DMS79 treated with DMSO at 0.1 percent for 48 hours (cell line): ENCODE measurements at places on chromosomes 2 and 18.

DNA sequence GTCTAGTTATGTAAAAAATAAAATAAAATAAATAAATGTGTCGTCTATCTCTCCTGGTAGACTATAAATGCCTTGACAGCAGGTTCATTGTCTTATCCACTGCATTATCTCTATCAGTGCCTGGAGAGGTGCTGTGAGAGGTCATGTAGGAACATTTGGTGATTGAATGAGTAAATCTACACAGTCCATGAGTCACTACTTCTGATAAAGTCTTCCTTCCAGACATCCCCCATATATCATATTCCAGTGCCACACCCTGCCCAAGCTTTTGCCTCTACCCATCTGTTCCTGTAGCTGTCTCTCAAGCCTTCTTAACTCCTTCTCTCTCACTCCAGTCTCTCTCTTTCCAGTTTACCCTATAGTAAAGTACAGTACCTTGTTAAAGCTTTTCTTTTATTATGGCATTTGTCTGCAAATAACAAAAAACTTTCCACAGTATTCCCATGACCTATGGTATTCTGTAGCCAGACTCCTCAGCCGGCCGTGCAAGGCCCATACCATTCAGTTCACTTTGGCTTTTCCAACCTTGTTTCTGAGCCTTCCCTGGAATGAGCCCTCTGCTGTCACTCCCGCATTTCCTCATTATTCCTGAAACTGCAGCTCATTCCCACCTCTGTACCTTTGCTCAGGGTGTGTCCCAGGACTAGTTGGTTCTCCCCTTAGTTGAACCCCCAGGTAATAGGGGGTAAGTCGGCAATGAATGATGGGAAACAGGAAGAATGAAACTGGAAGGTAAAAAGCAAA is 37.5 kb downstream of the ANXA4 start:
- no peak for DNase-seq

DNA sequence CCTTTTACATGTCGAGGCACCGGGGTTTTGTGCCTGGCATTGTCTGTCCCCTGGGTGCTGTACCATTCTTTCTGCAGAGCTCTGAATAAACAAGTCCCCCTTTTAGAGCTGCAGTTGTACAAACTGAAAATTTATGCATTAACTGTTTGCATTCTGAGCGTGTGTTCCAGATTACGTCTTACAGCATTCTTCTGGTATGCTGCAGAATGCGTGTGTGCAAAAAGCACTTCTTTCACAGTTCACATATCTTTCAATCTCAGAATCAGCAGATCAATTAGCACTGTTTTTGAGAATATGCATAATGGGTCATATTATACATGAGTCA is 27.5 kb downstream of the MEIS1 start:
- DNase-seq = no peak

GRCh38 chr18:79567481-79568147 is 112.0 kb upstream of the CTDP1 start:
- no peak for DNase-seq

- peak; percentile 50 for DNase-seq
Observed at GRCh38 chr2:178241844-178242551, 47.7 kb downstream of the OSBPL6 start.

DNA sequence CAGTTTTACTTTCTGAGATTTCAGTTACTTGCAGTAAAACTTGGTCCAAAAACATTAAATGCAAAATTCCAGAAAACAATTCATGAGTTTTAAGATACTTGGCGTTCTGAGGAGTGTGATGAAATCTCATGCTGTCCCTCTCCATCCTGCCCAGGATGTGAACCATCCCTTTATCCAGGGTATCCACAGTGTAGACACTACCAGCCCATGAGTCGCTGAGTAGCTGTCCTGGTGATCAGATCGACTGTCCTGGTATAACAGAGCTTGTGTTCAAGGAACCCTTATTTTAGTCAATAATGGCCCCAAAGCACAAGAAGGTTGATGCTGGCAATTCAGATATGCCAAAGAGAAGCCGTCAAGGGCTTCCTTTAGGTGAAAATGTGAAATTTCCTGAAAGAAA is 3.2 kb downstream of the SP100 start:
- DNase-seq = no peak

DNA sequence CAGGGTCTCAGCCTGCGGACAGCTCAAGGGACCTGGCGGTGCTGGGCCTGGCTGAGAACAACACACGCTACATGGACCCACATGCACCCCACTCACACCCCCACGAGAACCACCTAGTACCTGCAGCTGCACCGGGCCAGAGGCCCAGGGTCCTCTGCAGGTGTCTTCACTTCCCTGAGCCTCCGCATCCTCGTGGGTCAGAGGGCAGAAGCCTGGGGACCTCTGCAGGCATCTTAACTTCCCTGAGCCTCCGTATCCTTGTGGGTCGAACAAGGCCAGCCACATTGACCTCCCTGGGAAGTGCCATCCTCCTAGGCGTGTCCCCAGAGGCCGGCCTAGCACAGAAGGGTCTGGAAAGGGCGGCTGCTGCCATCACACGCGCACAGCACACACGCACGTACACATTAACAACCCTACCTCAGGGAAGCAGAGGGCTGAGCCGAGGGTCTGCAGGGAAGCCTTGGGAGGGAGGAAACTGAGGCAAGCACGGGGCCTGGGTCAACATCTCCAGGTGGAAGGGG is 62.5 kb upstream of the HPCAL1 start:
- no peak for DNase-seq

GRCh38 chr2:118232796-118233195 is 144.5 kb downstream of the INSIG2 start:
- DNase-seq = no peak

- DNase-seq = no peak
Observed at GRCh38 chr2:31703253-31703652, 122.5 kb upstream of the SRD5A2 start.

DNA sequence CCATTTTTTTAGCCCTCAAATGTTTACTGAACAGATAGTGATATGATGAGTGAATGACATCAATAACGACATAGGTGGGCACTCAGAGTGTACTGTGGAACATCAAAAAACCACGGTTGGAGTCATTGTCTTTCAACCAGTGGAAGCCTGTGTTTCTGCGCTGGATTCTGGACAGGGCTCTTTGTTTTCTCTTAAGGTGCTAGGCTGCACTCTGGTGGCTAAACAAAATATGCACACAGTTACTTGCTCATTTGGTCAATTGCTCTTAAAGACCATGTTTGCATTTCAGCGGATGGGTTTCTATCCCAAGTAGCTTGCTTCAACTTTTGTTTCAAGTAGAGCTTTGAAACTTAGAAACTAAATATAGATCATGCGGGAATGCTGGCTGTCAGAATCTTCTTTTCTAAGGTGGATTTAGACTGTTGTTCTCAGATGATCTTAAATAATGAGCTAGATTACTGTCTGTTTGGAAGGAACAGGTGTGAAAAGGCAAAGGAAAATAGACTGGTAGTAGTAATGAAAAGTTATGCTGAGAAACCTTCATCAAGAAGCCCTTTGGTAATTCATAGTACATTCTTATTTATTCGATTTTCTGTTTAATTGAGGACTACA is 48.5 kb upstream of the LYPD6B start:
- peak; percentile 68 for DNase-seq

- DNase-seq = no peak
Observed at GRCh38 chr2:207419331-207419730, 110.4 kb upstream of the CREB1 start.
